Stimulated activated CD8-positive, alpha-beta memory T cell treated with anti-CD3 and anti-CD28 coated beads, Interleukin-7, amount 100 ng/mL, for 24 hours (primary cell): ENCODE measurements at places on chromosomes 1 and 21.

DNA sequence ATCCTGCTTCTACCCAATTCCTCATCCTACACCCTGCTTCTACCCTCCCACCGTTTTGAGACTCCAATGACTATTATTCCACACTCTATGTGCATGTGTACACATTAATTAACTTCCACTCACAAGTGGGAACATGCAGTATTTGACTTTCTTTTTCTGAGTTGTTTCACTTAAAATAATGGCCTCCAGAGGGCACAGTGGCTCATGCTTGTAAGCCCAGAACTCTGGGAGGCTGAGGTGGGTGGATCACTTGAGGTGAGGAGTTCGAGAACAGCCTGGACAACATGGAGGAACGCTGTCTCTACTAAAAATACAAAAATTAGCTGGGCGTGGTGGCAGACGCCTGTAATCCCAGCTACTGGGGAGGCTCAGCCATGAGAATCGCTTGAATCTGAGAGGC lies 464.8 kb downstream of the PTBP2 start:
- DNase-seq, result no peak

DNA sequence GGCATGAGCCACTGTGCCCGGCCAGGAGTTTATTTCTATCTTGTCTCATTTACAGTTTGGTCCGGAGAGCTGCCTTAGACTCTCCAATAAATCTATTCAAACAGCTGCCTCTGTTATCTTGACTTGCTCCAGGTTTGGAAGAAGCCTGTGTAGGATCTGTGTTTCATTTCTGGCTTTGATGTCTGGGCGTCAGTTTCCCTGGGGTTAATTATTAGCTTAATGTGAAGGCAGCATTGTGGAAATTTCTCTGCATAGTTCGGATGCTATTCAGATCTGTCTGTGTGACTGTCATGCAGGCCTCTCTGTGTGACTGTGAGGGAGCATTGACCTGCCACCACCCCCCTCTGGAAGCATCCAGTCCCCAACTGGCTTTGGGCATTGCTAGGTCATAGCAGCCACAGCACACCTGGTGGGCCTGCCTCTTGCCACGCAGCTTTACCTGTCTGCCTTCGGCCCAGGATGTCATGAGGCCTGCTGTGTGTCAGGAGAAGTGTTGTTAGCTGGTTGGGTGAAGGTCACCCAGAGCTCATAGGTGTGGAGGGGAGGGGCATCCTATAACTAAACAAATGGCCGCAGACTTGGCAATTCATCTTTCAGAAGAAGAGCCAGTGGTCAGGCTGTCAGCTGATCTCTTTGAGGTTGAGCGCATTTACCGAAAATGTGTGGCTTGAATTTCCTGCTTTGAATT lies 9.8 kb downstream of the IFNGR2 start:
- no peak for DNase-seq

GRCh38 chr1:156407344-156407743 lies 38.3 kb downstream of the RHBG start:
- DNase-seq, result no peak

- no peak for DNase-seq
These were observed 84.8 kb downstream of the KCTD3 start for GRCh38 chr1:215651867-215652266.

DNA sequence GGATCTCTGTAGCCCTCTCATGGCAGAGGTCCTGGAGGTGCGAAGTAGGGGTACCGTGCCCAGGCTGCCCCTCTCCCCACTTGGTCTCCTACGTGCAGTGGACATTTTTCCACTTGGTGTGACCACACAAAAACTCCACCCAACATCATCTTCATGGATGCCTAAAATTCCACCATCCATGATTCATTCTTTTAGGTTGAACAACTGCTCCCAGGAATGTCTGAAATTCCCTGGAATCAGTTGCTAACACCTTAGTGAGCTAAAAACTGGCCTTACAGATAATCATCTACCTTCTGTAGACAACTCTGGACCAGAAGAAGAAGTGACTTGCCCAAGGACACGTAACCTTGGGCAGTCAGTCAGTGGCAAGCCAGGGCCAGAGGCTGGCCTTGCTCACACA lies 32.1 kb upstream of the CLIC4 start:
- no peak for DNase-seq
